ENCODE measurements at places on chromosomes 1 and 21.

GRCh38 chr1:231606712-231607111 is 19.9 kb upstream of the DISC1 start:
- no peak for DNase-seq

GRCh38 chr21:43658769-43659135 is 536 bp downstream of the HSF2BP start:
- DNase-seq = no peak

- no peak for DNase-seq
These were observed 22.0 kb downstream of the CSF1 start for GRCh38 chr1:109932679-109933078.

DNA sequence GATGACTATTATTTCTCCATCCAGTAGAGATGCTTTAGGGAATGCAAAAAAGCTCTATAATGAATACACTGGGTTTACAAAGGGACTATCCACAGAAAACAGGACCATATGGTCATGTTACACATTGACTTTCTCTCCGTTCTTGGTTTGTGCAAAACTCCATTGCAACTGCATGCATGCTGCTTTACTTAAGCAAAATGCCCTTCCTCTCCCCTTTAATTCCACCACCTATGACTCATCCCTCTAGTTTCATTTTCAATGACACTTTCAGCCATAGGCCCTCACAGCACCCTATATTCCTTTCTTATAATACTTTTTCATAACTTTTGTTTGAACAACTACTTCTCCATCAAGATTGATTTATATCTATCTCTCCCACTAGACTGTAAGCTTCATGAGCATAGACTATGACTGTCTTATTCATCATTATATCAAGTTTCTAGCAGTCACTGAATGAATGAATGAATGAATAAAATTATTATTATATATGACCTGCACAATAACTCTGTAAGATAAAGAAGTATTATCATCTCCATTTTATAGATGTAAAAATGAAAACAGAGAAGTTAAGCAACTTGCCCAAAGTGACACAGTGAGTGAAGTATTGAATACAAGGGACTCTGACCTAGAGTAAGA is 248.9 kb downstream of the PLPP3 start:
- no peak for DNase-seq

GRCh38 chr1:24149866-24150233 is 6.9 kb upstream of the IL22RA1 start:
- no peak for DNase-seq

DNA sequence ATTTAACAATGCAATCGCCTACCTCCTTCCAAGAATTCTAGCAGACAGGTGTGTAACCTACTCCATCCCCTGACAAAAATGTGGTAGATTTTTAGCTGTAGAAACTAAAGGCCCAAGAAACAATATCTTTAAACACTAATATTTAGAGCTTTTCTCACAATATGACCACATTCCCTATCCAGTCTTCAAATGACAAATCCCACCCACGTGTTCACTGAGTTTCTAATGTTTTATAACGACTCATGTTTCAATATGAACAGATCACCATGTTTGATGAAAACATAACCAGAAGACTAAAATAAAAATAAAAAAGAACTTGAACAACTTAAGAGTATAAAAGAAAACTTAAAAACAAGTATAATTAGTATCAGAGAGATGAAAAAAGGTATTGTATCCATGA is 24.6 kb downstream of the RSBN1 start:
- no peak for DNase-seq

DNA sequence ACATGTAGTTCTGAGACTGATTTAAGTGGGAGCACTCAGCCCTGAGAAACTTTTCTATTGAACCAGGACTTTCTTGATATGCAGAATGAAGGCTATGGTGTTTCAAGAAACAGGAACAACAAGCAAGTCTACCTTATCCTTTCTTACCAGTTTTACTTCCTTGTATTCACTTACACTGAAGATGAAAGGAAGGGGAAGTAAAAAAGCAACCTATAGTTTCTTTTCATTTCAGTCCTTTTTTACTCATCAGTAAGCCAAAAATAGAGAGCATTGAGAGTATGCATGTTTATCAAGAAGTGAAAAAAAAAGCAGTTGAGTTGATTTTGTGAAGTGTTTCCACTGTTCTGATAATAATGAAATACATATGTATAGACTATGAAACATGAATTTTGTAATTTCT is 1010.3 kb downstream of the AMY1C start:
- DNase-seq = peak; percentile 79

DNA sequence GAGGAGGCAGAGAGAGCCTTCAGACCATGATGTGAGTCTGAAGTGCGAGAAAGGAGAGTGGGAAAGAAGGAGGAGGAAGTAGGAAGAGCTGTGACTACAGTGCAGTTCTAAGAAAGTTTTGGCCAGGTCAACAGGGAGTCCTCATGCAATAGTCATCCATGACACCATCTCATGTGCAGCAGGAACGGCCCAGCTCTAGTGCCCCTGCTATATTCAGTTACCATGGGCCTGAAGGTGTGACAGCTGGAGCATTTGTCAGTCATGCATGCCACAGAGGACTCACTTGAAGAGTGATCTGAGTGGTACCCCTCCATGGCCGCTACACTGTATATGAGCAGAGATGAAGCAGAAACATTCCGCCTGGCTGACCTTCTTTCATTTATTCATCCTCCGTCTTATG is 77.9 kb downstream of the OMA1 start:
- no peak for DNase-seq

DNA sequence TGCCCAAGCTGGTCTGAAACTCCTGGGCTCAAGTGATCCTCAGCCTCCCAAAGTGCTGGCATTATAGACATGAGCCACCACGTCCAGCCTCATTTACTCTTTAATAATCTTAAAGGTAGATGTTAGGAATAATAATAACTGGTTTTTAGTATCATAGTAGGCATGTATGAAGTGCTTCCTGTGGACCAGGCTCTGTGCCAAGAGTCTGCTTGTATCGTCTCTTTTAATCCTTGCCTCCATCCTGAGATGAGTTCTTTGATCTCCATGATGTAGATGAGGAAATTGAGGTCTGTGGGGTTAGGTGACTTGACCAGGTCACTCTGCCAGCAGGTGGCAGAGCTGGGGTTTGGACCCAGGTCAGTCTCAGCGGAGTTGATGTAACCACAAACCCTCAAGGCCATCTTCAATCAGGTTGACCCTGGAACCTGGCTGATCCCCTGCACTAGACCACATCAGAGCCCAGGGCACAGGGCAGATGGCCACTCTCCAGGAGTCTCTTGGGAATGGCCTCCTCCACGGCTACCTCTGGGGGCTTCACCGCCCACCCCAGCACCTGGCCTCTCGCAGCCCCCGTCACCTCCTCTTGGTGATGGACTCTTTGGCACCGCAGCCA is 11.3 kb downstream of the EFHD2 start:
- DNase-seq = no peak
